ENCODE measurements at places on chromosomes 2 and 18. TPM values are rescaled to one million over a fixed set of nuclear protein-coding genes. Genes with fewer than 3 reads are reported as not detected.
A peak's percentile ranks its signal among the peaks of the same experiment; 100 is the strongest.

GRCh38 chr18:62717169-62717924 lies 2.0 kb downstream of the PHLPP1 start:
- H3K4me1 ChIP-seq = peaks cover 1% of the 10 kb centered on the region
- DNase-seq = no peak
- no peaks in the 10 kb centered on the region for H3K27me3 ChIP-seq
- H3K36me3 ChIP-seq = no peaks in the 10 kb centered on the region
- peak overlapping the region; percentile 59 for H3K4me3 ChIP-seq

DNA sequence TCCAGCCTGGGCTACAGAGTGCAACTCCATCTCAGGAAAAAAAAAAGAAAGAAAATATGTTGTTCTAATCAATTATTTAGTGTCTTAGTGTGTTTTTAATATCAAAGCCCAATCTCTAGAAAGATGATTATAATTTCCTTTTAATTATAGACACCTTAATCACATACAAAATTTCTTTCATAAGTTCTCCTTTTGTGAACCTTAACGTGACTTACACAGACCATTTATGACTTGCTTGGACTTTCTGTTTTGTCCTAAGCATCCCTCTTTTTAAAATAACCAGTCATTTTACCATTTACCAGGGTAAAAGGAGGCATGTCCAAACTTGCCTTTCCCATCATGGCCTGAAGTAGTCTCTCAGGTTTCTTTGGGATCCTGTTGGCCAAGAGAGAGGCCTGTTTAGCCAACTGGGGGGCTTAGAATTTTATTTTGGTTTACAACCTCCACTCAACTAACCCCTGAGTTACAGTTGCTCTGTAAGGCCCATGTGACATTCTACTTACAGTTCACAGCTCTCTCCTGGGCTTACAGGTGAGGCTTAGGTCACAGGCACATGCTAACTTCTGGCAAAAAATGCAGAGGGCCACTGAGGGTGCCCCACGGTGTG lies 23.9 kb upstream of the GPR155 start:
- no peaks in the 10 kb centered on the region for H3K27me3 ChIP-seq
- H3K27ac ChIP-seq = no peak overlapping the region
- H3K4me3 ChIP-seq = no peak overlapping the region
- no peaks in the 10 kb centered on the region for H3K4me1 ChIP-seq
- H3K36me3 ChIP-seq = no peaks in the 10 kb centered on the region

DNA sequence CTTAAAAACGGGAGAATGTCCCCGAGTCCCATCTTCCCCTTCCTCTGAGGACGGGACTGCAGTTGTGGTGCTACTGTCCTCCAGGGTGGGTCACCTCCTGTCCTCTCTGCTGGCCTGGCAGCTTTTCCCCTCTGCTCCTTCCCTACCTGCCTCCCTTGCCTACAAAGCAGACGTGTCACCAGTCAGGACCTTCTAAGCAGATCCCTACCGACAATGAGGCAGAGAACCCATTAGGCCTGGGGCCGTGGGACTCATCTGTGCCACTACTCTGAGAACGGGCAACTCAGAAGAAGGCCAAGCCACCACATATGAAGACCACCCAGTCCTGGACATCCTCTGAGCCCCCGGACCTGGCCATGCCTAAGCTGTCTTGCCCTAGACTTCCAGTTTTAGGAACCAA lies 103.0 kb upstream of the TEX51 start:
- H3K27ac ChIP-seq = no peak overlapping the region
- H3K36me3 ChIP-seq = no peaks in the 10 kb centered on the region
- no peak for DNase-seq
- no peak overlapping the region for H3K4me3 ChIP-seq
- H3K4me1 ChIP-seq = no peaks in the 10 kb centered on the region
- no peaks in the 10 kb centered on the region for H3K27me3 ChIP-seq

DNA sequence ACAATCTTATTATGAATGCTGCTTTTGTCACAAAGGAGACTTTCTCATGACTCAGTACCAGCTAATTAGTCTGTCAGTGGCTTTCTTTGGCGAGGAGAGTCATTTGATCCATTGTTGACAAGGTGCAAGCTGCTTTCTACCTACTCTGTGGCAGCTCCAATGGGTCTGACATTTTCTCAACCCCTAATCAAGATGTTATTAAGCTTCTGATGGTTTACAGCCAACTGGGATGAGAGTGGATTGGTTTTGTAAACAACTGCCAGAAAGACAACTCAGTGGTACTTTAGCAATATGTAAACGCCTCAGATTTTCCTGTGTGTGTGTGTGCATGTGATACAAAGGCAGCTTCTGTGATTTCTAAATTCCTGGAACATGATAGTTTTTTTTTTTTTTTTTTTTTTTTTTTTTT lies 8.2 kb upstream of the CLIP4 start:
- H3K4me1 ChIP-seq = no peaks in the 10 kb centered on the region
- no peaks in the 10 kb centered on the region for H3K27me3 ChIP-seq
- DNase-seq = no peak
- H3K4me3 ChIP-seq = no peak overlapping the region
- no peak overlapping the region for H3K27ac ChIP-seq

- H3K4me1 ChIP-seq = peaks cover 6% of the 10 kb centered on the region
- H3K27me3 ChIP-seq = no peaks in the 10 kb centered on the region
- DNase-seq = no peak
- H3K4me3 ChIP-seq = no peak overlapping the region
These were observed 3.9 kb upstream of the ETAA1 start for GRCh38 chr2:67393237-67393636.

DNA sequence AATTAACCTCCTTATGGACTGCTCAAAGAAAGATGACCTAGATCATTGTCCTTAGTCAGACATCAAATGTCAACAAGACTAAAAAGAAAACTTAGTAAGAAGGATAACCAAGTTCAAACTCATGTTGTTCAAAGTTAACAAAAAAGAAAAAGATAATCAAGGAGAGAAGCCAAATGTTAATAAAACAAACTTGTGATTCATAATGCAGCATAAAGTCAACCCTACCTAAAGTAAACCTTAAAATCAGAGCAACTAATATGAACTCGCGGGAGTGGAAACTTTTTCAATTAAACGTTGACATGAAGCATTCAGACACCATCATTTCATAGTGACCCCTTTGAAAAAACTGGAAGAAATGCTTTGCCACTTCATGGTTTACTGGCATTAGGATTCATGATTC lies 52.9 kb downstream of the DNER start:
- DNase-seq = no peak
- H3K27me3 ChIP-seq = no peaks in the 10 kb centered on the region
- no peak overlapping the region for H3K4me3 ChIP-seq
- no peaks in the 10 kb centered on the region for H3K4me1 ChIP-seq

DNA sequence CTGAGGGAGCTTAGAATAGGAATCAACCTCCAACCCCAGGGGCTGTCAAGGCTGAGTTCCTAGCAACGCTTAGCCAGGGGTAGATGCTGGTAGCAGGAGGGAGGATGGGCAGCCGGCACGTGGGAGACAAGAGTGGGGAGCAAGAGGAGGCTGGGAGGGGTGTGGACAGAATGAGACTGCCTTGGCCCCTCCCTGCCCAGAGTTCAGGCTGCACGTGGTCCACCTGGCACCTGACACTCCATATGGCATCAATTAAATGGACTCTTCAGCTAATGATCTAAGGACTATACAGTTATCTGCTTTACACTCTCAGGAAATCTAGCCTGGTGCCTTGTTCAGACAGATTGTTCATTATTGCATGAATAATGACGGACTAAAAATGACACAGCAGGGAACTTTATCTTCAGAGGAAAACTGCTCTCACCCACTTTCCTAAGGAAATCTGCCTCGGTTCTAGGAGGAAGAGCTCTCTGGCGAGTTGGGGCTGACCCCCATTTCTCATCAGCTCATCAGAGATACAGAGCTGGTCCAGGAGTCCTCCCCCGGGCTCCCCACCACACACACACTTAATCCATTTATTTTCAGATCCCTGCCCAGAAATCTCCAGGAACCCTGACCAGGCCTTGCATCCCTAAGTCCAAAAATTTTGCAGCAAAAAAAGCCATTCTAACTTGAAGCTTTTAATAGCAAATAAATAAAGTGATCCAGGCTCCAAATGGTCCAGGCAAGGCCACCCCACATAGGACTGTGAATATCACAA lies 102.1 kb upstream of the CDC42EP3 start:
- no peaks in the 10 kb centered on the region for H3K36me3 ChIP-seq
- DNase-seq = no peak
- H3K4me1 ChIP-seq = peaks cover 15% of the 10 kb centered on the region

Gene DAPL1
- 64.2 TPM for total RNA-seq

Gene CHN1
- total RNA-seq = 15.3 TPM

Gene MALL
- total RNA-seq = 0.63 TPM
